Right forelimb (tissue), 1 donor: ENCODE measurements at places on chromosomes 1 and 21.

- DNase-seq, result no peak
These were observed 82.3 kb downstream of the DENND1B start for GRCh38 chr1:197692965-197693364.

DNA sequence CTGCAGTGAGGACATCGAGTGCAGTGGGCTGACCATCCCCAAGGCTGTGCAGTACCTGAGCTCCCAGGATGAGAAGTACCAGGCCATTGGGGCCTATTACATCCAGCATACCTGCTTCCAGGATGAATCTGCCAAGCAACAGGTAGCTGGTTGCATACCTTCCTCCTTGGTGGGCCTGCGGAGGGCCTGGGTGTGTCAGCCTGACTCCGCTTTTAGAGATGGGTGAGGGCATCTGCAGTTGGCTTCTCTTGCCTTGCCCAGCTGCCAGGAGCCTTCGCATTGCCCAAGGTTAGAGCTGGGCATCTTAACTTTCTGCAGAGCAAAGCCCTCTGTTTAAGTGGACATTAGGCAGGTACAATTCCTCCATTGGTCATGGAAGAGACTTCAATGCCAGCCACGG is 33.2 kb downstream of the PKP1 start:
- no peak for DNase-seq

GRCh38 chr21:38956521-38956855 is 150.8 kb downstream of the ETS2 start:
- DNase-seq, result no peak

DNA sequence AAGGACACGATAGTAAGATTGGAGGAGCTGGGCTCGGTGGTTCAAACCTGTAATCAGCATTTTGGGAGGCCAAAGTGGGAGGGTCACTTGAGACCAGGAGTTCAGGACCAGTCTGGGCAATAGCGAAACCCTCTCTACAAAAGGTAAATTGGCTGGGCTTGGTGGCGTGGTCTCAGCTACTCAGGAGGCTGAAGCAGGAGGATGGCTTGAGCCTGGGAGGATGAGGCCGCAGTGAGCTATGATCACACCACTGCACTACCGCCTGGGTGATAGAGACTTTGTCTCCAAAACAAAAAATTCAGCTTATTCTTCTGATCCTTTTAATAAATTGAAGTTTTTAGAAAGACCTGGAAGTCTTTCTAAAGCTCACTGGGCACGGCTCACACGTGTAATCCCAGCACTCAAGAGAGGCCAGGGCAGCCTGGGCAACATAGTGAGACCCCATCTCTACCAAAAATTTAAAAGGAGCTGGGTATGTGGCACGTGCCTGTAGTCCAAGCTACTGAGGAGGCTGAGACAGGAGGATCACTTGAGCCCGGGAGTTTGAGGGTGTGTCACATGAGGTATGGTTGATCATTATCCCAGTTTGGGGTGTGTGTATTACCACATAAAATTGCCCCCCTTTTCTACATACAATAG is 15.3 kb downstream of the MASP2 start:
- DNase-seq, result no peak

- DNase-seq, result no peak
These were observed 36.8 kb upstream of the MACF1 start for GRCh38 chr1:39167632-39168209.

GRCh38 chr1:24955161-24955560 is 25.1 kb upstream of the RUNX3 start:
- no peak for DNase-seq
